HL-60 (cell line): ENCODE measurements at places on chromosomes 11 and 22.

- DNase-seq, result no peak
Observed at GRCh38 chr11:87036756-87037449, 831 bp upstream of the TMEM135 start.

DNA sequence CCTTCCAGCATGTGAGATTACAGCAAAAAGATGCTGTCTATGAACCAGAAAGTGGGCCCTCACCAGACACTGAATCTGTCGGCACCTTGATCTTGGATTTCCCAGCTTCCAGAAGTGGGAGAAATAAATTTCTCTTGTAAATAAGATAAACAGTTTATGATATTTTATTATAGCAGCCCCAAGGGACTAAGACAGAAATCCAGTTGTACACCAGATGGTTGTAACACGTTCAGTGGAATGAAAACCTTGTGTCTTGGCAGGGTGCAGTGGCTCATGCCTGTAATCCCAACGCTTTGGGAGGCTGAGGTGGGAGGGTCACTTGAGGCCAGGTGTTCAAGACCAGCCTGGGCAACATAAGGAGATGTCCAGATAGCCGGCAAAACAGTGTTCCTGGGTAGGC lies 61.8 kb downstream of the MCHR1 start:
- DNase-seq, result no peak

GRCh38 chr11:79212741-79213190 lies 228.1 kb downstream of the TENM4 start:
- no peak for DNase-seq

GRCh38 chr11:15710580-15711275 lies 596.0 kb downstream of the INSC start:
- DNase-seq, result no peak

GRCh38 chr11:79406376-79406775 lies 34.5 kb downstream of the TENM4 start:
- peak; percentile 8 for DNase-seq

GRCh38 chr11:94993400-94993943 lies 20.0 kb downstream of the KDM4D start:
- no peak for DNase-seq

DNA sequence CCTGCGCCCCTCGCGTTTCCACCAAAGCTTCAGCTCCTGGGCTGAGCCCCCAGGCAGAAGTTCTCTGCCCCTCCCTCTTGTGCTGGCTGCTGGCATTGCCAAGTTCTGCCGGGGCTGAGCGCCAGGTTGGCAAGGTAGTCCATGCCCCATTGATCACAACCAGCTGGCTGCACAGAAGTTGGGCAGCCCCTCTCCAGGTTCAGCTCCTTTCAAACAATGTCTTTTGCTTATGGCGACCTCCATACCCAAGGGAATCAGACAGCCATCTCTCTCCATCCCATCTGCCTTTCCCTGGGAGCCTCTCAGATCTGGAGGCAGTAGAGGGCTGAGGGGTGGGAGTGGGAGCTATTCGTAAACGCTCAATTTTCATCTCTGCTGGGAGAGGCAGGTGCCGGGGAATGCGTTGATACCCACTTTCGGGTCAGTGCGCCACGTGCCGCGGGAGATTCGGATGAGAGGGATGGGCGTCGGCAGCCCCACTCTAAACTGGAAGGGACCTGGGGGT lies 1.5 kb downstream of the ADAMTS8 start:
- DNase-seq, result no peak

DNA sequence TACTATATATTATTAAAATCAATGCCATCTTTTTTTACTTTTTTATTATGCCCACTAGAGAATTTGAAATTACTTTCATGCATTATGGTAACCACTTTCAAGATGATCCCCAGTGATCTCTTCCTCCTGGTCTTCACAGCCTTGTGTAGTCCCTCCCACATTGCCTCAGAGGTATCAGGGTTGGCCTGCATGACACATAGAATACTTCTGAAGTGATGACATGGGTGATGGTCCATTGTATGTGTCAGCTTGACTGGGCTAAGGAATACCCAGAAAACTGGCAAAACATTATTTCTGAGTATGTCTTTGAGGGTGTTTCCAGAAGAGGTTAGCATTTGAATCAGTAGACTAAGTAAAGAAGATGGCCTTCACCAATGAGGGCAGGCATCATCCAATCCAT lies 14.2 kb upstream of the ISX start:
- no peak for DNase-seq

DNA sequence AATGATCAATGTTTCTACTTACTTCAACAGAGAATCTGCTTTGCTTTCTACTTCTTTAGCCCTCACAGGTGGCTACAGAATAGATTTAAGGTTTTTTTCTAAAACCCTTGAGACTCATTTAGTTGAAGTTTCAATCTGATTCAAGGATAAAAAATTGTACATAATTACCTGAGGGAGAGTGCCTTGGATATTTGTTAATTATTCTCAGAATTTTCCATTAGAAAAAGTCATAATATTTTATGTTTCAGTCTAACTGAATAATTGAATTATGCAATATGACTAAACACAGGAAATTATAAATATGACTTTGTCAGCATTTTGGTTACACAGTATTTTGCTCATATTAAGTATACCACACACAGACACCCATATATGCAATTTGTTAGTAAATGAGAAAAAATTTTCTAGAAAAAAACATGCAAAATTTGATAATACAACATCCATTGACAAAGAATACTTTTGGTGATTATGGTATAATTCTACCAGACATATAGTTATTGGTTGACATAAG lies at the start of gene OR8J3:
Gene OR8J3, minus strand, starts transcription at position 51 of the 511 bp plus-strand sequence. CDS start 2,483 bp downstream, outside the sequence.
- DNase-seq, result no peak

DNA sequence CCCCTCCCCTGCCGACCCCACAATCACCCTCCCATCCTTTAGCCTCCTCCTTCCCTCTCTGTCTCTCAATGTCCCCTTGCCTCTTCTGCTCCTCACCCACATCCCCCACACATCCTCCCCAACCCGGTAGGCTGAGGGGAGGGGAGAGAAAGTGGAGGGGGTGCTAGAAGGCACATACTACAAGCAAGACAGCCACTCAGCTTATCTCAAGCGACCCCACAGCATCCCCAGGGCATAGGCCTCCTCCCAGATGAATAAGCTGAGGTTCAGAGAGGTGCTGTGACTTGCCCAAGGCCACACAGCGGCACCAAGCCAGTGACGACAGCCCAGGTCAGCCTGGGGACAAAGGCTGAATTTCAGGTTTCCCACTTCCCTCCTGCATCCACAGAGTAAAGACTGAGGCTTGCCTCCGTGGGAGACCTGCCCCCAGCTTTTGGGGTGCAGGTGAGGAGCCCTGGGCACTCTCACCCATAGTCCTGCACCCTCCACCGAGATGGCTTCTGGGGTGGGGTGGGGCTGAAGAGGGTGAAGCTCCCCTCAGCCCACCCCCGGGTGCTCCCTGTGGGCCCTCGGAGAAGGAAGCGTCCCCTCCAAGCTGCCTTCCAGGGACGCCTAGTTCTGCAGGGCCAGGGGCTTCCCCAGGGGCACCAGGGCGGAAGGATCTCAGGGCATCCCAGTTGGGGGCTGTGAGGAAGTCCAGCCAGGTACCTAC lies 511 bp downstream of the RAC2 start:
- DNase-seq, result no peak

GRCh38 chr11:119371778-119372182 lies 9.7 kb downstream of the USP2 start:
- no peak for DNase-seq

GRCh38 chr11:34909415-34909814 lies 6.8 kb downstream of the APIP start:
- DNase-seq, result no peak

GRCh38 chr11:69652999-69653398 lies 12.0 kb downstream of the CCND1 start:
- DNase-seq, result no peak

DNA sequence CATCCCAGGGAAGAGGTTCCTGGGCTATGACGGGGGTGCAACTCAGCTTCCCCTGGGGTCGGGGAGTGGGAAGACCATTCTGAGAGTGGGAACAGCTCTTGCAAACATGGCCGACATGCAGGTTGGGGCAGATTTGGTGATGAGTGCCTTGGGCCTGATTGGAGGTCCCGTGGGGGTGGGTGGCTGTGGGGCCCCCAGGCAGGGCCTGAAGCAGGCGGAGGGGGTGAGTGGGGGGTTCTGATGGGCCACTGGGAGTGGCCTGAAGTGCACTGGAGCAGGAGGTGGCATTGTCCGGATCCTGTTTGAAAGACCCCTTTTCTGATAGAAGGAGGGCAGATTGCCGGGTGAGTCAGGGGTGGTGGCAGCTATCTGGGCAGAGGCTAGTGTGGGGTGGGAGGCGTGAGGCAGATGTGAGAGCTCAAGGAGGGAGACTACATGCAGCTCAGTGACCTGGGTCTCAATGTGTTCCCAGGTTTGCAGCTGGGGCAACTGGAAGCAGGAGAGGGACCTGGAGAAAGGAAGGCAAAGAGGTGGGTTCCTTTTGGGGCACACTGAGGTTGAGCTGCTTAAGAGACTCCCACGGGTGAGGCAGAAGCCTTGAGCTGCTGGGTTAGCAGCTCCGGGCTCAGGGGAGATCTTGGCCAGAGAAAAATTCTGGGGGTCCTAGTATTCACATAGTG lies 15.1 kb downstream of the MYEOV start:
- DNase-seq, result no peak

DNA sequence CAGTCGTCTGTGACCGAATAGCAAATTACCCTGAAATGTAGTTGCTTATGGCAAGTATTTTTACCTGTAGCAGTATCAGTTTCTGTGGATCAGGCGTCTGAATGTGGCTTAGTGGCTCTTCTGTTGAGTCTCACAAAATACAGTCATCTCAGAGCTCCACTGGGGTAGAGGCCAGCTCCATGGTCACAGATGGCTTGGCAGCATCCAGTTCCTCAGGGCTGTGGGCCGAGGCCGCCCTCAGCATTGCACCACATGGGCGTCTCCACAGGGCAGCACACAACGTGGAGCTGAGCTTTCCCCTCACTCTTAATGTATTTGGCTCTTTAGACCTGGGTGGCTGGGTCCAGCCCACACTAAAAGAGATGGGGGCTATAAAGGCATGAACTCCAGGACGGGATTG lies 57.8 kb downstream of the SBF1 start:
- no peak for DNase-seq

DNA sequence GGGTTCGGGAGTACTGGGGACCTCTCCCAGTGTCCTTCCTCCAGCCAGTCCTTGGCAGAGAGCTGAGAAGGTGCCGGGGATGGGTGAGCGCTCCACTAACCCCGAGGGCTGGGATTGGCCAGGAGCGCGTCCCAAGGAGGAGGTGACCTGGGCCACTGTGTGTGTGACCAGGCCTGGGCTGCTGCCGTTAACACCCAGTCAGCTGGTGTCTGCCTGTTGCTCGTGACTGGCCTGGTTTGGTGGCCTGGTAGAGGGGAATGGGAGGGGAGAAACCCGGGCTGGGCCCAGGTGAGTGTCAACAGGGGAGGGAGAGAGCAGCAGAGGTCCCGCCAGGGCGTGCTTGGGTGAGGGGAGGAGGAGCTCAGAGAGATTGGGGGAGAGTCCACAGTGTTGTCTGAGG lies 29.9 kb upstream of the GRAMD4 start:
- no peak for DNase-seq

DNA sequence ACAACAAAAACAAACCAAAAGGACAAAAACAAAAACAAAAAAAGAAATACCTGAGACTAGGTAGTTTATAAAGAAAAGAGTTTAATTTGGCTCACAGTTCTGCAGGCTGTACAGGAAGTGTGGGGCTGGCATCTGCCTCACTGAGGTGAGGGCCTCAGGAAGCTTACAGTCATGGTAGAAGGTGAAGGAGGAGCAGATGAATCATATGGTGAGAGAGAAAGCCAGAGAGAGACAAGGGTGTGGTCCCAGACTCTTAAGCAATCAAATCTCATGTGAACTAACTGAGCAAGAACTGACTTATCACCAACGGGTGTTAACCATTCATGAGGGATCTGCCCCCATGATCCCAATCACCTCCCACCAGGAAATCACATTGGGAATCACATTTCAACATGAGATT lies 58.8 kb upstream of the ZBED5 start:
- no peak for DNase-seq

DNA sequence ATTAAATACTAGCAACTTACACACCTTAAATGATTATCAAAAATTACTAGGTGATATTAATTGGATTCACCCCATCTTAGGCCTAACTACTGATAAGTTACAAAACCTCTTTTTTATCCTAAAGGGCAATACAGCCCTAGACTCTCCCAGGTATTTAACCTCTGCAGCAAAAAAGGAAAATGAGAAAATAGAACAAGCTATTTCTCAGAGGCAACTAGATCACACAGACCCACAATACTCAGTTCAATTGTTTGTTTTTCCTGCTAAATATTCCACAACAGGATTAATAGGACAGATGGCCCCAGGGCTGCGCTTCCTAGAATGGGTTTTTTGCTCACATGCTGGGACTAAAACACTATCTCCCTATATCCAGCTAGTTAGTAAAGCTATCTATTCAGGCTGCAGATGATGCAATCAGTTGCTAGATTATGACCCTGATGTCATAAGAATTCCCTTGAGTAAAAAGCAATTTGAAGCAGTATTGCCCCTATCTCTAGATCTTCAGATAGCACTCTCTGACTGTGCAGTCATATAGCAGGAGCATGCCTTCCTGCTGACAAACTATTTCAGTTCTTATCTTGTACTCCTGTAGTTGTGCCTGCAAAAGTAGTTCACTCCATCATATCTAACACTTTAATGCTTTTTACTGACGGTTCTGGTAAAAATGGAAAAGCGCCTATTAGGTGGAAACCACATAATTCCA lies 1595.5 kb upstream of the TENM4 start:
- no peak for DNase-seq

DNA sequence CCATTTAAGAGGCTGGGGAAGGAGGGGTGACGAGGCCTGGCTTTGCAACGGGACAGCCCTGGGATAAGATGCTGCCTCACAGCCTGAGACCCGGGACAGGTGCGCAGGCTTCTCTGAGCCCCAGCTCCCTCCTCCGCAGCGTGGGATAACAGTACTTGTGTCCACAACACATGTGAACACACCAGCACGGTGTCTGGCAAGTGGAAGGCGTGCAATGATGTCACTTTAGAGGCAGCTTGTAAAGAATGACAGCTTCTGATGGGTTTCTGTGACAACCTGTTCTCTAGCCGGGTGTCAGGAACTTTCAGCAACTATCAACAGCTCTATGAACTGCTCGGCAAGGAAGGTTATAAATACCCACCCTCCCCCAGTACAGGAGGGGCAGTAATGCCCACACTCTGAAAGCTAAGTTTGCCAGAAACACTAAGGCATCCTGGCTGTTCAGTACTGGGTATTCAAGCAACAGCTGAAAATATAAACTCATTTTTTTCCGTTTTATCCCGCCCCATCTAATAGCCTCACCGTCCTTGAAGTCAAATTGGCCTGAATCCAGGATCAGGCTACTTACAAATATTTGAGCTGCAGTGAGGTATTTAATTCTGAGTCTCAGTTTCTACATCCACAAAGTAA lies 59.7 kb downstream of the MYH9 start:
- DNase-seq, result no peak

GRCh38 chr11:120652705-120653335 lies 141.3 kb downstream of the GRIK4 start:
- DNase-seq, result no peak

DNA sequence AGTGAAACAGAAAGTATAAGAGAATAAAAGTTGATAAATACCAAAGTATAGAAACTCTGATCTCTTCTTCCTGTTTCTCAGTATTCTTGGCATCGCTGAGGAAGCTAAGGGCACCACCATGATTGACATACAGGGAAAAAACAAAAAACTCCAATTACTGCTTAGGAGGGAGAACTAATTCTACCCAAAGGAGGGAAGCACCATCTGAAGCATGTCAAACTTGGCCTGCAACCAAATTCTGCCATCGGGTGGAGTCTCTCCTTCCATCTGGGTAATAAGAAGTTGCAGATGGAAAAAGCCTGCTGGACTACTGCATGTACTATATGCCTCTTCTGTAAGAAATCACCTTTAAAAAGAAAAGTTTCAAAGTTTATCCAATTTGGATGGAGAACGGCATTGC lies 30.5 kb upstream of the PPP2R1B start:
- DNase-seq, result peak; percentile 10
